ENCODE measurements at places on chromosomes 4 and X. TPM values are rescaled to one million over a fixed set of nuclear protein-coding genes. Genes with fewer than 3 reads are reported as not detected.

The DKK2 gene
- total RNA-seq, result 4.2 TPM

DNA sequence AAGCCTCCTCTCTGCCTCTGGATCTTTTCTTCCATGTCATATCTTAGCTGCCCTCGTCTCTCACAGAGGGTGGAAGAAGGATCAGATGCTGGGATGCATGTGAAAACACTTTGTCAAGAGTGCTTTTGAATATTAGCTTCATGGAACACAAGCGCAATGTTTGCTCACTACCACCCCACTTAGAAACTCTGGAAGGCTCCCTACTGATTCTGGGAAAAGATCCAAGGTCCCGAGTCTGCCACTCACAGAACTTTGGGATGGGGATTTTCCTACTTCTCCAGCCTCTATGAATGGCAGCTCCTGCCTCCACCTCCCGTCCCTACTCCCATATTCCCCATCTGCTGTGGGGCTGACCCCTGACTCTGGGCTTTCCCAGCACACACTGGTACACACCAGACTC, 40.2 kb upstream of the CRMP1 start:
- no peaks in the 10 kb centered on the region for H3K36me3 ChIP-seq
- no peak overlapping the region for H3K27ac ChIP-seq

GRCh38 chr4:74536557-74536956, 91.6 kb downstream of the AREG start:
- no peak overlapping the region for H3K27ac ChIP-seq
- no peaks in the 10 kb centered on the region for H3K36me3 ChIP-seq
- H3K4me1 ChIP-seq, result peaks cover 1% of the 10 kb centered on the region

DNA sequence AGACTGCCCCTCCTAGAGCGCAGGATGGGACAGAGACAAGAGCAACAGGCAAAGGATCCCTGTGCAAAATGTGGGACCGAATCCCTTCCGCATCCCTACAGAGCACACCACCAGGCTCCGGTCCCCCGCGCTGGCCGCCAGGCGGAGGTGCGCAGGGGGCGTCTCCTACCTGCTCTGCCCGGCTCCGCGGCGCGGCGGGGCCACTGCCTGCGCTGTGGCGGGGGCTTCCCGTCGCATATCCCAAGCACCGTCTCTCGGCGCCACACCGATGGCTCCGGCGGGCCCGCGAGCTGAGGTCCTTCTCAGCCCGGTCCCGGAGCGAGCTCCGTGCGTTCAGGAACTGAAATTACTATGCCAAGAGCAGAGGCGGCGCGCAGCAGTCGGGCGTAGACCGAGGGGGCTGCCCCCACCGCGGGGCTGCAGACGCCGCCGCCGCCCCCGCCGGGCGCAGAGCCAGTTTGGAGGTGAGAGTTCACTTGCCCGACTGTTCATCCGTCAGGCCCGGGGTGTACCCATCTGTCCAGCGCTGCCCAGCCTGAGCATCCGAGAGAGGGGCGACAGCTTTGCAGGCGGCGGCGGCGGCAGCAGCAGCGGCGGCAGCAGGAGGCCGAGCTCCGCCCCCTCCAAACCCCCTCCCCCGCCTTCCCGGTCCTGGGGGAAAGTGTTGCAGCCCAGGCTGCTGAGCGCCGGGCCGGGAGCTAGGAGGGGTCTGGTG, at the start of gene GPRIN3:
TSS of gene GPRIN3 (minus strand) at position 355 of the 715 bp plus-strand sequence. CDS start 57,690 bp downstream, outside the sequence.
- peaks cover 7% of the 10 kb centered on the region for H3K27me3 ChIP-seq
- no peaks in the 10 kb centered on the region for H3K36me3 ChIP-seq
- DNase-seq, result peak; percentile 49
- H3K27ac ChIP-seq, result peak within 1 kb of the TSS; percentile 85
- H3K4me3 ChIP-seq, result peak within 1 kb of the TSS; percentile 86
- peaks cover 38% of the 10 kb centered on the region for H3K4me1 ChIP-seq

DNA sequence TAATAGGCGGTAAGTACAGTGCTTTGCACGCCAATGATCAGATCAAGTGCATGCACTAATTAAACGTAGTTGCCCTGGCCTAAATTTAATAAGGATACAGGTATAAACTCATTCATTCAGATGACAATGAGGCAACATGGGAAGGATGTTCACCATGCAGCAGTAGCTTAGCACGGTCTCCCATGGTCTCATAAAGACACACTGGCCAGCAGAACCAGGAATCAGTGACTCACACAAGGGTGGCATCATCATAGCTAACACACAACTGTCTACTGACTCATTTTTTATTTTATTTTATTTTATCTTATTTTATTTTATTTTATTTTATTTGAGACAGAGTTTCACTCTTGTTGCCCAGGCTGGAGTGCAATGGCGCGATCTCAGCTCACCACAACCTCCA, 42.7 kb downstream of the TMEM156 start:
- no peaks in the 10 kb centered on the region for H3K27me3 ChIP-seq
- H3K4me1 ChIP-seq, result peaks cover 13% of the 10 kb centered on the region
- no peak overlapping the region for H3K4me3 ChIP-seq
- H3K27ac ChIP-seq, result no peak overlapping the region
- no peaks in the 10 kb centered on the region for H3K36me3 ChIP-seq
- DNase-seq, result no peak

The TDO2 gene
- total RNA-seq, result not detected

- no peaks in the 10 kb centered on the region for H3K4me1 ChIP-seq
- peak; percentile 22 for DNase-seq
- no peaks in the 10 kb centered on the region for H3K36me3 ChIP-seq
- no peak overlapping the region for H3K27ac ChIP-seq
Observed at GRCh38 chr4:10664408-10664807, 20.2 kb downstream of the CLNK start.

DNA sequence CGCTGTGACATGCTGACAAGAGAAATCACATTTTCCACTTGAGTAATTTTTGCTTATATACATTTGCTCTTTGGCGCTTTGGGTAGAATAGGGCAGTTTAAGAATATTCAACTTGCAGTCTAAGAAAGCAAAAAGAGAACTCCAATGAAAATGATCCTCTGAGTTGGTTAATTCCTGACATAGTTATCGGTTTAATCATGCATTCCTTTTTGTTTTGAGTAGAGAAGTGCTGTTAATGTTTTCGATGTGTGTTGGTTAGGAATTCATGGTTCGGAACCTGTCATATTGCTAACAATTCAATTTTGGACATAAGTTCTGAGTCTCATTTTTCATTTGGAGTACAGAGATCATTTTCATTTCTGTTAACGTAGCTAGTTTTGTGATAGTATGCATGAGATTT, 700.6 kb upstream of the PITX2 start:
- no peaks in the 10 kb centered on the region for H3K36me3 ChIP-seq
- no peaks in the 10 kb centered on the region for H3K4me1 ChIP-seq
- H3K27me3 ChIP-seq, result no peaks in the 10 kb centered on the region
- DNase-seq, result no peak

The SHROOM3 gene
- total RNA-seq, result 16.2 TPM

The ZNF157 gene
- not detected for total RNA-seq

GRCh38 chr4:98585596-98585995, 72.8 kb downstream of the TSPAN5 start:
- H3K27me3 ChIP-seq, result no peaks in the 10 kb centered on the region
- no peak overlapping the region for H3K27ac ChIP-seq
- H3K36me3 ChIP-seq, result no peaks in the 10 kb centered on the region
- DNase-seq, result no peak
- H3K4me3 ChIP-seq, result no peak overlapping the region

DNA sequence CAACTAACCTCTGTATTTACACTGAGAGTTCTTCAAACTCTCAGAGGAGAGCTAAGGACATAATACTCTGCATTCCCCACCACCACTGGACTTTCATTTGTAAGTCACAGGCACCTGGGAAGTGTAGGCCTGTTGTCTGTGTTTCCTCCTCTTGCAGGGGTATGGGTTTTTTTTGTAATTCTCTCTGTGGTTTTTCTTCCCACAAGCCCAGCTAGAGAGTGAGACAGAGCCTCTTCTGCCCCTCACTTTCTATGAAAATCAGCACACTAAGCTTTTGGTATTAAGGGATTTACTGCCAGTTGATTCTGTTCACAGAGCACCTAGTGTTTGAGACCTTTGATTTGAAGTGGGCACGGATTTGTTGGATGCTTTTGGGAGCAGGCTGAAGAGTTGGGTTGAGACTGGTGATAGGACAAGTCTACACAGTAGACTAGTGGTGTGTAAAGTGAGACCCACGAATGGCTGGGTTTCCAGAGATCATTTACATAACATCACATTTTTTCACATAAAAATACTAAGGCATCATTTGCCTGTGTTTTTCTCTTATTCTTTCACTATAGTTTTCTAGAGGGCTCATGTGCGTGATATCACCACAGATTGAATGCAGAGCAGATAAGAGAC, 28.9 kb upstream of the WDR17 start:
- H3K4me1 ChIP-seq, result no peaks in the 10 kb centered on the region
- H3K27ac ChIP-seq, result no peak overlapping the region
- no peak for DNase-seq
- no peaks in the 10 kb centered on the region for H3K27me3 ChIP-seq
- no peaks in the 10 kb centered on the region for H3K36me3 ChIP-seq
- no peak overlapping the region for H3K4me3 ChIP-seq

The GAGE13 gene
- total RNA-seq, result not detected

The CD99 gene
- 306 TPM for total RNA-seq

All from left ventricle myocardium inferior (tissue), 1 donor.